Peyer's patch (tissue), 4 donors: ENCODE measurements at places on chromosomes 7 and 10. TPM values are rescaled to one million over a fixed set of nuclear protein-coding genes. Genes with fewer than 3 reads are reported as not detected.

DNA sequence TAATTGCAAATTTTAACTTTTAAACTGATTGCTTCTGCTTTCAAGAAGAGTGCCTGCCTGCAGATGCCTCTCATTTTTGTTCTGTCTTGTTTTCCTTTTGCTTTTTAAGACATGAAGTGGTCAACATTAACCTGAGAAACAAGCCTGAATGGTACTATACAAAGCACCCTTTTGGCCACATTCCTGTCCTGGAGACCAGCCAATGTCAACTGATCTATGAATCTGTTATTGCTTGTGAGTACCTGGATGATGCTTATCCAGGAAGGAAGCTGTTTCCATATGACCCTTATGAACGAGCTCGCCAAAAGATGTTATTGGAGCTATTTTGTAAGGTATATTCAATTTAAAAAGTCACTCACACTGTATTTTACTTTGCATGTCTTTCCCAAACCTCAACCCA is 8.8 kb downstream of the GSTO2 start:
- no peak for DNase-seq
- no peaks in the 10 kb centered on the region for H3K27me3 ChIP-seq
- no peak overlapping the region for H3K4me3 ChIP-seq

- H3K36me3 ChIP-seq = no peaks in the 10 kb centered on the region
- no peak overlapping the region for H3K27ac ChIP-seq
- no peaks in the 10 kb centered on the region for H3K27me3 ChIP-seq
- no peak overlapping the region for H3K4me3 ChIP-seq
- H3K4me1 ChIP-seq = no peaks in the 10 kb centered on the region
- DNase-seq = no peak
These were observed 8.8 kb upstream of the EBLN1 start for GRCh38 chr10:22226599-22226998.

DNA sequence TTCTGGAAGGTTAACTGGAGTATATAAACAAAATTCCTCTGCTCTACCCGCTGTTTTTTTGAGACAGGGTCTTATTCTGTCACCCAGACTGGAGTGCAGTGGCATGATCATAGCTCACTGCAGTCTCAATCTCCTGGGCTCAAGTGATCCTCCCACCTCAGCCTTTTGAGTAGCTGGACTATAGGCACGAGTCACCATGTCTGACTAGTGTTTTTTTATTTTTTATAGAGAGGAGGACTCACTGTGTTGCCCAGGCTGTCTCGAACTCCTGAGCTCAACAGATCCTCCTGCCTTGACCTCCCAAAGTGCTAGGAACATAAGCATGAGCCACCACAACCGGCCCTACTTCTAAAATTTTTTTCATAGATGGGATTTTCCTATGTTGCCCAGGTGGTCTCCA is 2.2 kb downstream of the RAB18 start:
- no peak overlapping the region for H3K4me3 ChIP-seq
- no peak overlapping the region for H3K27ac ChIP-seq
- H3K4me1 ChIP-seq = peaks cover 12% of the 10 kb centered on the region
- H3K27me3 ChIP-seq = no peaks in the 10 kb centered on the region

The CHCHD1 gene
- total RNA-seq = 30.7 TPM

- H3K36me3 ChIP-seq = no peaks in the 10 kb centered on the region
- H3K27ac ChIP-seq = no peak overlapping the region
- no peaks in the 10 kb centered on the region for H3K4me1 ChIP-seq
- H3K4me3 ChIP-seq = no peak overlapping the region
These were observed 225.9 kb downstream of the EMX2 start for GRCh38 chr10:117768333-117769042.

The LLCFC1 gene
- not detected for total RNA-seq

The KLF14 gene
- not detected for total RNA-seq

DNA sequence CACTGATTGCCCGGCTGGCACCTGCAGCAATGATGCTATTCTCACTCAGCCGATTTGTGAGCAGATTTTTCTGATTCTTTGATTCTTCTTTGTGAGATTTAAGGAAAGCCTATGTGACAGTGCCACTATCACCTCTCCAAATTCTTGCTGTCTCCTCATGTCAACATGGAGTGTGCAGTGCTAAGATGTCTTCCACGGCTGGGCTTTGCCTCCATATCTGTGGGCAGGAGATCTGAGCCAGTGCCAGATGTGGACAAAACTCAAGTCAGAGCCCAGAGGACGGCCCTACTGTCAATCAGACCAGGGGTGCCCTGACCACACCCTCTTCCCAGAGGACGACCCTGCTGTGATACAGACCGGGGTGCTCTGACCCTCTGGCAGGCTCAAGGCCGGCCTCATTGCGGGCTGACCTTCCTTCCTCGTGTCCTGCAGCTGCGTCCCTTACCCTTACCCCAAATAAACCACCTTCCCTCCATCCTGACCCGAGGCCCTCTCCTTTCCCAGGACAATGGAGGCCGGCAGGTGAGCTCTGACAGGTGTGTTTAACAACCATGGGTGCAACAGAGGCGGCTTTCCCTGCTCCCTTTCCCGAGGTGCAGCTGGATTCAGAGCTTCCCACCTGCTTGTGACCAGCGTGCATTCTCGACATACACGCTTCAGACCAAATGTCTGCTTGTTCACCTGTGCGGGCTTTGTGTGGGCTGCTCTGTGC is 221.4 kb downstream of the ADARB2 start:
- no peaks in the 10 kb centered on the region for H3K4me1 ChIP-seq
- H3K36me3 ChIP-seq = no peaks in the 10 kb centered on the region
- no peak overlapping the region for H3K27ac ChIP-seq
- H3K27me3 ChIP-seq = no peaks in the 10 kb centered on the region
- no peak for DNase-seq
